ENCODE measurements at places on chromosomes 1 and 21.

GRCh38 chr1:184646178-184646701 lies 108.4 kb downstream of the EDEM3 start:
- DNase-seq: no peak

- DNase-seq: no peak
Measured at GRCh38 chr1:239909898-239910297, 181.8 kb upstream of the FMN2 start.

GRCh38 chr1:77316006-77316405 lies 34.2 kb downstream of the AK5 start:
- DNase-seq: no peak

DNA sequence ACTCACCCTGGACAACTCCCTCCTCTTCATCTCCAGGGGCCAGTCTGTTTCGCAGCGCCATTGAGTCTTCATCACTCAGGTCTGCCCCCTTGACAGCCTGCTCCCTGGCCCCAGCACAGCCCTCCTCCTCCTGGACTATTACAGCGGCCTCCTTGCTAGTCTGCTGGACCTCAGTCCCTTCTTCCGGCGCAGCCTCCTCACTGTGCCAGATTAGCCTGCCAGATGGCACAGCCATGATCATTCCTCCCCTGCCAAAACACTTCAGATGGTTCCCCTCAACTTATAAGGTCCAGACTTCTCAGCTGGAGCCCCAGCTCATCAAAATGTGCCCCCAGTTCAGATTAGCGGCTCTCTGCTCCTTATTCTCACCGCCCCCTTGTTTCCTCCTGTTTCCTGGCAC lies 7.0 kb upstream of the CELSR2 start:
- DNase-seq: no peak

- DNase-seq: no peak
Measured at GRCh38 chr1:210696709-210697108, 368.0 kb downstream of the HHAT start.

- DNase-seq: no peak
Measured at GRCh38 chr1:12112711-12113161, 49.6 kb downstream of the TNFRSF8 start.
